ENCODE measurements at places on chromosomes 16 and 17.

DNA sequence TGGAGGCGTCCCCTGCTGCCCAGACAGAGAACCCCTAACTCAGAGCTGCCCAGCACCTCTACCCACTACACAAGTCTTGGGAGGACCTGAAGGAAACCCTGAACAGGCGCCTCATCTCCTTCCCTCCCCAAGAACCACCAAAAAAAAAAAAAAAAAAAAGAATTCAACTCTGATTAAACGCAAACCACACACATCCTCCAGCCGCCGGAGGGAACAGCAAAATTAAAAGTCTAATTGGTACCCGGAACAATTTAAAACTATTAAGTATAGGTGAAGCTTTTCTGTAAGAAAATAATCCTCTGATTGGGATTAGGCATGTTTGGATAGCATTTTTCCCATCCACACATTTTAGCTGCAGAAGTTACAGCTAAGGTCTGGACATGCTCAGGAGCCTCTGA lies 202.7 kb downstream of the ZNF423 start:
- no peak for DNase-seq

- DNase-seq, result no peak
Measured at GRCh38 chr16:84739349-84740124, 39.7 kb downstream of the USP10 start.

DNA sequence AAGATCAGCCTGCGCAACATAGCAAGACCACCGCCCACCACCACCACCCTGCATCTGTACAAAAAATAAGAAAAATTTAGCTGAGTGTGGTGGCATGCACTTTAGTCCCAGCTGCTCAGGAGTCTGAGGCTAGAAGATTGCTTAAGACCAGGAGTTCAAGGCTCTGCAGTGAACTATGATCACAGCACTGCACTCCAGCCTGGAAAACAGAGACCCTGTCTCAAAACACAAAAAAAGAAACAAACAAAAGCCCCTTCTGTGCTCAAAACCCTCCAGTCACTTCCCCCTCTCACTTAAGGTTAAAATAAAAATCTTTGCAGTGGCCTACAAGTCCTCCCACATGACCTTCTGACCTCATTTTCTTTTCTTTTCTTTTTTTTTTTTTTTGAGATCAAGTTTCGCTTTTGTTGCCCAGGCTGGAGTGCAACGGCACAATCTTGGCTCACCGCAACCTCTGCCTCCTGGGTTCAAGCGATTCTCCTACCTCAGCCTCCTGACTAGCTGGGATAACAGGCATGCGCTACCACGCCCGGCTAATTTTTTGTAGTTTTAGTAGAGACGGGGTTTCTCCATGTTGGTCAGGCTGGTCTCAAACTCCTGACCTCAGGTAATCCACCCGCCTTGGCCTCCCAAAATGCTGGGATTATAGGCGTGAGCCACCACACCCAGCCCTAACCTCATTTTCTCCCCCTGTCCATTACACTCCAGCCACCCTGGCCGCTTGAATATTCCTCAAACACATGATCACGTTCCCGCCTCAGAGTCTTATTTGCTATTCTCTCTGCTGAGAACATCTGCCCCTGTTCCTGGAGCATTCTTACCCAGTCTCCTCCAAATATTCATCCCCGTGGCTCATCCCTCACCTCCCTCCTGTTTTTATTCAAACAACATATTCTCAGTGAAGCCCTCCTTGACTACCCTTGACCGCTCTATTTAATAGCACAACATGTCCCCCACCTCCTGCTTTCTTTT lies 126.6 kb upstream of the MED13 start:
- no peak for DNase-seq

- DNase-seq, result no peak
Measured at GRCh38 chr16:2085669-2086068, 37.9 kb downstream of the TSC2 start.

GRCh38 chr17:57445772-57446472 lies 189.6 kb downstream of the MSI2 start:
- DNase-seq, result no peak

DNA sequence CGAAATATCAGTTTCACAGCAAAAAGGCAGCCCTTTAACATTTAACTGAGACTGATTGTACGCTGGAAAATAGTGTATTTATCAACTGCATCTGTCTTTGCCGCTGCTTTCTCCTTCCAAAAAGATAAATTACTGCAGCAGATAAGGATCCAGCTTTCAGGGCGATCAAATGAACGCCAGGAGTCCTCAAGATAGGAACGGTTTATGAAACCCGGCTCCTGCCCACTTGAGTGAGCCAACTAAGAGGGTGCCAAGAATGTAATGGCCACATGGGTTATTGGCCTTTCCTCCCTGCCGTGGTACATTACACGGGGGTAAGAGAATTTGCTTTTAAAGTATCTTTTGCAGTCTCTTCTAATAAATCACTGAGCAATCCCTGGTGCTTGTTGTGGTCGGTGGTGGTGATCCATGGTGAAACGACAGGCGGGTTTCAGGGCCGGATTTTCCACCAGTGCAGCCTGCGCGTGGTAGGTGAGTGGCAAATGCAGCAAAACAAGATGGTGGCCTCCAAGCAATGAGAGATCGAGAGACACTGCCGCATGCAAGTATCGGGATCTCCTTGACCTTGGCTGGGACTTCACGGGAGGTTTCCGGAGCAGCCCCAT lies 67.5 kb upstream of the IRX6 start:
- no peak for DNase-seq

DNA sequence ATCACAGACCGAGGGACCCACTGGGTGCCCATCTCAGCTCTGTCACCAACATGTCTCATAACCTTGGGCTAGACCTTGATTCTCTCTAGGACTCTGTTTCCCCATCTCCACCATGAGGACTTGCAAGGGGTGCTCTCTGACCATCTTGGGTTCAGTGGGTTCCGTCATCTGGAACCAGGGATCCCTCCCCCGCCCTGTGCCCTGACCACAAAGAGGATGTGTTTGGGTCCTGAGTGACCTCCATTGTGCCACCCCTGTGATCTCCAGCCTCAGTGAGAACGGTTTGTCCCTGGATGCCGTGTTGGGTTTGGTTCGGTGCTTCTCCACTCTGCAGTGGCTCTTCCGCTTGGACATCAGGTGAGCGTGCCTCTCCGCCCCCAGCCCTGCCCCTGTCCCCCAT lies 49.1 kb upstream of the CPNE2 start:
- no peak for DNase-seq

DNA sequence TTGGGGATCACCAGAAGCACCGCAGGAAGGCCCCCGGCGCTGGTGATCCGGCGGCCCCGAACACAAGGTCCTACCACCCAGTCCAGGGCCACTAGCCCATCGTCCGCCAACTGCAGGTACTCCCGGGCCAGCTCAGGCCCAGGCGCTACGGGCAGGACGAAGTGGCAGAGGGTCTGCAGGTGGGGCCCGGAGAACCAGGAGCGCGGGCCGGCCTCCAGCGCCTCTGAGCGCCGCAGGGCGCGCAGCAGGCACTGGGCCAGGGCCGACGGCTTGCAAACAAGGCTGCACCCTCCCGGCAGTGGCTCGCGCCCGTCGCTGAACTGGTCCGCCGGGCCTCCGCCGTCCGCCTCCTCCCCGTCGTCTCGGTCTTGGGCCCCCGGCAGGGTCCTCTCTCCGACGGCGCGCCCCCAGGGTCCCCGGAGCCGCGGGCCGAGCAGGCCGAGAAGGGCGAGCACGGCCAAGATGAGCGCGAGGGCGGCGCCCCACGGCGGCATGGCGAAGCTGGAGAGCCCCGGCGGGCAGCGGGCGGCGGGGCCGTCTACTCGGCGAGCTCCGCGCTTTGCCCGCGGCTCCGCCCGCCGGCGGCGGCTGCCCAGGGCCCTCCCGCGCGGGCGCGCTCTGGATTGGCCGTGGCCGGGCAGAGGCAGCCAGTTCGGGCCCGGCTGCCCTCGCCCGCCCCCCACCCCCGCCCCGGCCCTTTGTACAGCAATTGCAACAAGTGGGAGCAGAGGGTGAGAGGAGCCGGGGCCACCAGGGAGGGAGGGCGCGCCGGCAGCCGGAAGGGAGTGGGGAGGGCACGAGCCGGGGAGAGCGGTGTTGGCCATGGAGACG lies at the start of gene ABHD15:
Gene ABHD15 (minus strand): TSS at position 565 of the 831 bp plus-strand sequence. CDS start 71 bp downstream, at position 494.
- DNase-seq, result peak; percentile 72

DNA sequence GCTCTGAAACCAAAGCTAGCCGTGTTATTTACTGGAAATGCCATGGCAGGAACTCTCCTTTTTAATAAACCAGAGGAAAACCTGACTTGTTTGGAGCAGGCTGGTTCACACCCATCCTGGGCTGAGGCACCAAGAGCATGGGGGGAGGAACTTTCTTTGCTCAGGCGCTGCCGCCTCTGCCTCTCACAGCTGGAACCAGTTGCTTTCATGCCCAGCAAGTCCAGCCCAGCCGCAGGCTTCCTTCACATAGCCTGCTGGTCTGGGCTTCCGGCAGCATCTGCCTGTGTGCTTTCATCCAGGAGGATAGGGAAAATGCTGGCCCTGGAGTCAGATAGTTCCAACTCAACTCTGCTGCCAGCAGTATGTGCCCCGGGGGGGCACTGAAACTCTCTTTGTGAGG lies 88.1 kb upstream of the ASIC2 start:
- DNase-seq, result no peak

DNA sequence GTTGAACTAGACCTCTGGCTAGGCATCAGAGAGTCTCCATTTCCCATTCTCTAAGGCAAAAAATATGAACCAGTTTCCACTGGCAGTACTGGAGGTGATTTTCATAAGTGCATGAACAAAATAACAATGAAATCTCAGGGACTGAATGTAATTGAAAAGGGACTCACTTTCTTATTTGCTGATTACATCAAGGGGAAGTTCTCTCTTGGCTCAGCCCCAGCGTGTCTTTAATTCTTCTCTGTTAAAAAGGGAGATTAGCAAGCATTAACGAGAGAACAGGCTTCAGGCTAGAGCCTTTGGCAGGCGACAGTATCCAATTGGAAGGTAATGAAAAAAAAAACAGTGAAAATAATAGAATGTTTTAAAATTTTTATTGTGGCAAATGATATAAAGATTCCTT lies 34.0 kb upstream of the ADAMTS18 start:
- no peak for DNase-seq

DNA sequence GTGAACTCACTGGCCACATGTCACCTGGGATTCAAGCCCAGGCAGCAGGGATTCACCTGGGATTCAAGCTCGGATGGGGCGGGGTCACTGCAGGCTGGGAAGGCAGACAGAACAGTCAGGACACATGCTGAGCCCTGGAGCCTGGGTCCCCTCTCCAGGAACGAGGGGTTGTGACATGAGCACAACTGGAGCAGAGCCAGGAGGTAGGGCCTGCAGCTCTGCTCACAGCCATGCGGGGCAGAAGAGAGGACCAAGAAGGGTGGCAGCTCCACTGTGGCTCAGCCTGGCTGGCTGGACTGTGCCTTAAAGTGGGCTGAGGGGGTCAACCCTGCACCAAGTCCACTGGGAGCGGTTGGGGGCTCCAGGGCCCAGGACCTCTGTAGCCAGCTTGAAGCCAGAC lies 150.1 kb downstream of the RAB11FIP4 start:
- DNase-seq, result no peak

GRCh38 chr17:1724351-1724868 lies at the start of gene WDR81:
Gene WDR81 (plus strand): TSS chr17:1724704. CDS start chr17:1724960, 256 bp downstream.
- DNase-seq, result peak; percentile 94

DNA sequence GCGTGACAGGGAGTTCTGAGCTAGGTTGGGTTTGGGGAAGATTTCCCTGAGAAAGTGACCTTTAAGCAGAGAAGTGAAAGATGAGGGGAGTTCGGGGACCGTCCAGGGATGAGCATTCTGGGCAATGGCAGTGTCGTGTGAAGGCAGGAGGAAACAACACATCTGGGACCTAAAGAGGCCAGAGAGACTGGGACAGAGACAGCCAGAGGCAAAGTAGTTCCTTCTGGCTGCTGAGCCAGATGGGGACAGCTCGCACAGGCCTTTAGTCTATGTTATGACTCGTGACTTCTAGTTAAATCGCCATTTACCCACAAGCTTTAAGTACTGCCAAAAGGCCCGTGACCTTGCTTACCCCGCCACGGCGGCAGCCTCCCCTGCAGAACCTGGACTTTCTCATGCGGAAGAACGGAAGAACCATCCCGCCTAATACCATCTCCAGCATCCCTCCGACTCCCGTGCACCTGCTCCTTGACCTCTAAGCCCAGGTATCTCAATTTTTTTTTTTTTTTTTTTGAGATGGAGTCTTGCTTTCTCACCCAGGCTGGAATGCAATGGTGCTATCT lies 8.5 kb upstream of the MED11 start:
- no peak for DNase-seq

DNA sequence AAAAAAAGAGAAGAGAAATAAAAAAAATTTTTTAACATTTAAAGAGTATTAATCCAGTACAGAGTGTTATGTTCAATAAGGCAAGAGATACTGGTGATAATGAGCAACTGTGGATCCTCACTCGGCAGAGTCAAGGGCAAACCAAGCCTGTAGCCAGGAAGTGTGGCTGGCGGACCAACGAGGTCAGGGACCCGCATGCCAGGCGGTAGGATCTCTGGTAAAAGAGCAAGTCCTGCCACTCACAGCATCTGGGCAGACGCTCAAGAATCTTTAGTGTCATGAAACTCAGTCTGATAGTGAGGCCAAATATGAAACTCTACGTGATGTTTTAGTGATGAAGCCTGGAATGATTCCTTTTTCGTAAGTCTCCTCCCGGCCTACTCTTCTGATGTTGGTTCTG lies 8.3 kb upstream of the GEMIN4 start:
- no peak for DNase-seq

GRCh38 chr17:57255776-57256681 lies at the start of gene MSI2:
Gene MSI2 (plus strand): TSS chr17:57256523. CDS start chr17:57256743, 220 bp downstream.
- DNase-seq, result peak; percentile 94

DNA sequence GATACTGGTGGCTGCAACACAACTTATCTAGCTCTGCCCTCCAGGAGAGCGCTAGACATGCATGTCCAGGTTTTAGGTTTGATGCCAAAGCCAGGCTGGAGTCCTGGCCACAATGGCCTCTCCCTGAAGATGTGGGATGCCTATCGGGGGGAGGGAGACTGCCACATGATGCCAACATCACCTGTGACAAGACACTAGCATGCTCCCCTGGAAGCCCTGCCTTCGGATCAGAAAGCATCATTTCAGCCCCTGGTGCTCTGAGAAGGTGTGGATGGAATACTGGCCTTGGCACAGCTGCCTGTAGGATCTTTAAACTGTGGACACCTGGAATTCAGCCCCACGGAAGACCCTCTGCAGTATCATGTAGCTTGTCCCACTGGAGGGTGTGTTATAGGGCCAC lies 93.5 kb downstream of the SHISA6 start:
- DNase-seq, result no peak

DNA sequence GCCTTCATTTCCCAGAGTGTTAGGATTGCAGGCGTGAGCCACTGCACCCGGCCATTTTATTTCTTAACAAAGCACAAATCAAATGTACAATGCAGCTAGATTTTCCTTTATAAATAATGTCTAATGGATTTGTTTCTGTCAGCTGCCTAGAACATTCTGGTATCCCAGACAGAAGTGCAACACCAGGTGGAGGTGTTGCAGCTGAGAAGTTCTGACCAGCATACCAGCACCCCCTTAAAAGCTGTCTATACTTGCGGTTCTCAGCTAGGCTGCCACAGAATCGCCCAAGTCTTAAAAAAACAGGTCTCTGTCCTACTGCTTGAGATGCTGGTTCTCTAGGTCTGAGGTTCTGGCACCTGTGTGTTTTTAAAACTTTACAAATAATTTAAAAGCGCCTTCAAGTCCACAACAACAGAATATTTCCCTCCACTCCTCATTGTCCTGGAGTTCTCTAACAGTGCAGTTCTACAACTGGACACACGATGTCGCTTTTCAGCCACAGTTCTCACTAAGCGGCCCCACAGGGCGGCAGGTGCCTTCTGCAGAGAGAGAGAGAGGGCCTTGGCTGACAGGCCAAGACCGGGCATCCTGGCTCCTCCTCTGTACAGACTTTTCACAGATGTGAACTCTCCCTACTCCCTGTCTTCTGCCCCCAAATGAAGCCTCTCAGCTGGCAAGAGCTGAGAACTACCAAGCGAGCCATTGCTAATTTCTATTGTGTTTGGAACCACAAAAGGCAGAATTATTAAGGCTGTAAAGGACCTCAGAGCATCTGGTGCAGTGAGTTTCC lies 32.6 kb upstream of the MEOX1 start:
- peak; percentile 85 for DNase-seq

Data from activated CD8-positive, alpha-beta T cell treated with anti-CD3 and anti-CD28 coated beads, Interleukin-2, amount 10 ng/mL, durations not matched to agents 7 days and 5 days (primary cell).